ENCODE measurements at places on chromosomes 2 and 18.

GRCh38 chr2:241638940-241639339 is 1.4 kb downstream of the ATG4B start:
- DNase-seq, result no peak

- DNase-seq, result no peak
Observed at GRCh38 chr2:101753720-101754490, 56.4 kb downstream of the MAP4K4 start.

- DNase-seq, result no peak
Observed at GRCh38 chr2:147663962-147664361, 180.9 kb upstream of the ACVR2A start.

DNA sequence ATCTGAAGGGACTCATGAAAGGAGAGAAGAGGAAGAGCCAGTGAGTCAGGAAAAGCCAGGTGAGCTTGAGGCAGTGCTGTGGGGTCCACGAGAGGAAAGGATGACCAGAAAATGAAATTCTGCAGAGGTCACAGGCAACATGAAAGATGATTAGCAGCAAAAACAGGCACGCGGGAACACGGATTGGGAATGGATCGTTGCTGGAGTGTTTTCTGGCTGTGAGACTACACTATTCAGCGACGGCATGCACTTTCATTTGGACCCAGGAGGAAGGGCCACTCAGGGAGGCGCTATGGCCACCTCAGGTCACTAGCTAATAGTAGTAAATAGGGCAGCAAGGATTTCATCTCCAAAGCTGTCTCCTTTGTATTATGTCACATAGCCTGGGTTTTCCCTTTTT is 44.8 kb downstream of the ZNF532 start:
- DNase-seq, result no peak

DNA sequence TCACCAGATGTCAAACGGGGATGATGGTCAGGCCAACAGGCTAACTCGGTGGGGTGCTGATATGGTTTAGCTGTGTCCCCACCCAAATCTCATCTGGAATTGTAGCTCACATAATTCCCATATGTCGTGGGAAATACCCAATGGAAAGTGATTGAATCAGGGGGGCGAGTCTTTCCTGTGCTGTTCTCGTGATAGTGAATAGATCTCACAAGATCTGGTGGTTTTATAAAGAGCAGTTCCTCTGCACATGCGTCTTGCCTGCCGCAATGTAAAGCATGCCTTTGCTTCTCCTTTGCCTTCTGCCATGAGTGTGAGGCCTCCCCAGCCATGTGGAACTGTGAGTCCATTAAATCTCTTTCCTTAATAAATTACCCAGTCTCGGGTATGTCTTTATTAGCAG is 74.4 kb upstream of the YWHAQ start:
- no peak for DNase-seq

GRCh38 chr18:23553887-23554286 is 32.4 kb downstream of the NPC1 start:
- no peak for DNase-seq

- DNase-seq, result no peak
Observed at GRCh38 chr2:127388423-127389164, 819 bp upstream of the MAP3K2 start.

DNA sequence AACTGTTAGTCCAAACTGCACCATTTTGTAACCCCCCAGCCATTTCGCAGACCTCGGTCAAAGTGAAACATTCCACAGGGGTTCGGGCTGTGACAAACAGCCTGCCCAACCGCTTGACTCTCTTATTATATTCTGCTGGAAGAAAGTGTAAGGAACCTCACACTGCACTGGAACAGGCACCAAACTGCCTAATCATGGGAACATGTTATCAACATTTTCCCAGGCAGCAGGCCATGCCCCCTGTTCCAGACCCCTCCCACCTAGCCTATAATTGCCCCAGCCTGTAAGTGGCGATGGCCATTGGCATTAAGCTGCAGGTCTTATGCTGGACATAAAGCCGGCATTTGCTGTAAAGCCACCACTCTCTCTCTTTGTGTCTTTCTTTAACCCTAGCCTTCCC is 16.9 kb downstream of the LYG2 start:
- no peak for DNase-seq

DNA sequence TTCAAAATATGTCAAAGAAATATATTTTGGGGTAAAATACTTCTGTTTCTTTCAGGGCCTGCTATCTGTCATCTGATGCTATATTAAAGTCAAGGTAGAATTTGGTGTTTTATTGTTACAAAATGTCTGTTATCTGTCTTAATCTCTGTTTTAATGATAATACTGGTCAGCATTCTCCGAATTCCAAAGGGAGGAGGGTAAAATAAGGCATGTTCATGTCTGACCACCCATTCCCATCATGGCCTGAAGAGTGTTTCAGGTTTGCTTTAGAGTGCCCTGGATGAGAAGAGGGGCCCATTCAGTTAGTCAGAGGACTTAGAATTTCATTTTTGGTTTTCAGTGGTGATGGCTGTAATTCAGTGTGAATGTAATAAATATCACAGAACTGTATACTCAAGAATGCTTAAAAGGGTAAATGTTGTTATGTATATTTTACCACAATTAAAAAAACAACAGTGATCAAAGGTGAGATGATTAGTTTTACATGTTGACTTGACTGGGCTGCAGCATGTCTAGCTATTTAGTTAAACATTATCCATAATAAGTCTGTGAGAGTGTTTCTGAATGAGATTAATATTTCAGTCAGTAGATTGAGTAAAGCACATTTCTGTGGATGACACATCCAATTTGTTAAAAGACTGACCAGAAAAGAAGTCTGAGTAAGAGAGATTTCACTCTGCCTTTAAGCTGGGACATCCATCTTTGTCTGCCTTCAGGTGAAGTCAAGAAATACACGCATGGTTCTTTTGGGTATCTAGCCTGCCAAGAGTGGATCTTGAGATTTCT is 467.9 kb upstream of the SYT4 start:
- DNase-seq, result no peak

DNA sequence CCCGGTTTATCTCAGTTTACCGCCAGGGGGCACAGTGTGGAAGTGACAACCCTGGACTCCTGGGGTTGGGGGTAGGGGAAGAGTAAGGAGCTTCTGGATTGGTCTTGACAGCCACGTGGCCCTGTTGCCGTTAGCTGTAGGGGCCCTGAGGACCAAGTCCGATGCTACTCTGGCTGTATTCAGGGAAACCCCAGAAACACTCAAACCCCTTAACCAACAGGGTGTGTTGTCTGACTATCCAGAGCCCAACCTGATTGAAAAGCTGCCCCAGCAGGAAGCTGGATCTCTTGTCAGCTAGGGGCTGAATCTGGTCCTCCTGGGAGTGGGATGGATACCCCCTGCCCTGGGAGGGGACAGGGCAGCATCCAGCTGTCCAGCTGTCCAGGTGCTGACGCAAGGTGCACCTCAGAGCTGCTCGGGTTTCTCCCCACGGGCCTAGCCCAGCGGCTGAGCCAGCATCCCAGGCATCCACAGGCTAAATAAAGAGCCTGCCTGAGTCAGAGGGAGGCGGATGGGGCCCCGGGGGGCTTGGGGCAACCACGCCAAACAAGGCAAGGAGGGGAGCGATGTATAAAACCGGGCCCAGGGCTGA is 3.1 kb upstream of the GMPPA start:
- no peak for DNase-seq

- no peak for DNase-seq
Observed at GRCh38 chr2:223566396-223566795, 35.8 kb downstream of the SCG2 start.

- no peak for DNase-seq
Observed at GRCh38 chr2:81901017-81901416, 1596.5 kb upstream of the LRRTM1 start.

- DNase-seq, result no peak
Observed at GRCh38 chr2:138601458-138602165, 100.0 kb downstream of the SPOPL start.

DNA sequence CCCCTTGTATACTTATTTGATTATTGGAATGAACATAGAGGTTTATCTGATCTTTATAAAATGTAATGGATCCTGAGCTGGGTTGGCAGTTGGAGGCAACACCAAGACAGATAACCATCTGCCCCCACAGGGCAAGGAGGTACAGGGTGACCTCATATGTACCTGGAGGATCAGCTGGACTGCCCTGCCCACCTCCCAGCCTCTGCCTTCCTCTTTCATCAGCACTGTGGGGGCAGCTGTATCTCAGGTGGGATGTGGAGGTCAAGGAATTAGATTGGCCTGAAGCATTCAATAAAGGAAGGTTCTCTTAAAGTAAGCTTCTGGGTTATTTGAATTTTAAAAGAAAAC is 92.6 kb downstream of the LYPD6 start:
- DNase-seq, result peak; percentile 19

- no peak for DNase-seq
Observed at GRCh38 chr2:9594366-9595054, 36.3 kb downstream of the YWHAQ start.

DNA sequence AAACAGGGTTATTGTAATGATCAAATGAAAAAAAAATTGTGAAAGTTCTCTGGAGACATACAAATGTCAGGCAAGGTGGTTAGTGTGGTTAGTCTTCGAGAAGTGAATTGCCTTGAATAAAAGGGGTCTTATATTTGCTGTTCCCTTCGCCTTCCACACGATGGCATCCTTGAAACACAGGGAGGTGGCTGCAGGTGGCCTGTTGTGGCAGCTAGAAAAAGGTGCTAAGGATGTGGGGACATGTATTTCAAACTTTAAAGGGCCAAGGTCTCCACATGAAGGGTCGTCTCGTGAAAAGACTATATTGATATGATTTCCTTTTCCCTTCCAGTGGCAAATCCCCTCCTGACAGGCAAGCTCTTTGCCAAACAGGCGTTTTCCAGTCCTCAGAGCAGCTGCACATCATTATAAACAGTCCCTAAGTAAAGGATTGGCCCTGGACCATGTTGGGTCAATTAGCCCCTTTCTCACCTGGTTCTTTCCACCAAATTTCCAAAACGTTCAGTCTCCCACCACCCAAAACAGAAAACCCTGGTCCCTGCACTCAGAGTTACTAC is 68.5 kb downstream of the COPS8 start:
- DNase-seq, result no peak

DNA sequence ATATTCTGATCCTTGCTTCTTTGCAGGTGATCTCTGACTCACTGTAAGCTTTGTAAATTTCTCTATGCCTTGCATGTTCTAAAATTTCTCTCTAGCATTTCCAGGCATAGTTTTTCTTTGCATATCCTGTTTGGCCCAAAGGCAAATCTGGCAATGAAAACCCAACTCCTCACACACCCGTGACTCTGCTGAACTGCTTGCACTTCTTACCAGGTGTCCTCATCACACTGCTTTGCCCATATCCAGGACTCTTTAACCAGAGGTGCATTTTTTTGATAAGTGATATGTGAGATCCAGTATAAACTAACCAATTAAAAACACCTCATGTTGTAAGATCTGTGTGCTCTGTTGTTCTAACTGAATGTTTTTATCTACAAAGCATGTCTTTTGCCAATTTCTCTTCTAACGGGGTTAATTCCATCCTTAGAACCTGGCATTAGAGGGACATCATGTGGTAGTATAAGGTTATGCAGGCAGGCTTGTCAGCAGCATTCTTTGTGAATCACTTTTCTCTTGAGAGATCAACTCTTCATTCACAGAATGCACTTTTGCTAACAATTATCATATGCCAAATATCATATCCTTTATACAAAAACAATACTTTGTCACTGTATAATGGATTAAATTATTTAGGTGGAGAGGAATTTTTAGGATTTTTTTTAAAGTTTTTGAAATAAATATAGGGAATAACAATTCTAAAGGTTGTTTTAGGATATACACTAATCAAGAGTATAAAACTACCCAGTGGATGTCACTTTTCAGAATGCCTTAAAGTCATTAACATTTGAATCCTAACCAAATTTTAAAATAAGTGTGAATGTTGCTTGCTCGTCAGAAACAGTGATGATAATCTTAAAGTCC is 20.8 kb upstream of the TMX3 start:
- DNase-seq, result no peak

- DNase-seq, result no peak
Observed at GRCh38 chr2:45951025-45951727, 299.7 kb downstream of the PRKCE start.

All from keratinocyte (primary cell).